Astrocyte of the cerebellum (primary cell): ENCODE measurements at places on chromosomes 12 and 14.

DNA sequence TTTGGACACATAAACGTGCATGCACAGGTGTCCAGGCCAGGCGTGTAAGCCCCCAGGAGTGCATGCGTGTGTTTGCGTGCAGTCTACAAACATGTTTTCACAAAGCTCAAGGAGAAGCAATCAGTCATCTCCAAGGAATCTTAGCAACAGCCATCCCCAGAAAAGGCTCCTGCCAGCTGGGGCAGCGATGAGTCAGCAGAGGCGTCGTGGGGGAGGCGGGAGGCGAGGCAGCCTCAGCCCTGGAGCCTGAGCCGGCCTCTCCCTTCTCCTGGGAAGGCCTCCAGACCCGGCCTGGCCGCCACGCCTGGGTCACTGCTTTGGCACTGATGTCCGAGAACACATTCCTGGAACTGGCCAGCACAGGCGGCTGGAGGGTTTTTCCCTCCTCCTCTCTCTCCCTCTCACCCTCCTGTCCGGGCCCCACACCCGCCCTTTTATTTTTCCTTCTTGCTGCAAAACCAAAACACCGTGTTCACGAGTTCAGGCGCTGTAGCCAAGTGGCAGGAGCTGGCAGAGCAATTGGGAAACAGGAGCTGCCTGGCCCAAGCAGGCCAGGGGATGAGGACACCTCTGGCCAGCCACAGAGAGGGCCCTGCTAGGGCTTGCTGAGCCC, 92.7 kb downstream of the LRRC74A start:
- peak; percentile 92 for DNase-seq

- no peak for DNase-seq
Observed at GRCh38 chr12:38889297-38889815, 16.0 kb downstream of the CPNE8 start.

DNA sequence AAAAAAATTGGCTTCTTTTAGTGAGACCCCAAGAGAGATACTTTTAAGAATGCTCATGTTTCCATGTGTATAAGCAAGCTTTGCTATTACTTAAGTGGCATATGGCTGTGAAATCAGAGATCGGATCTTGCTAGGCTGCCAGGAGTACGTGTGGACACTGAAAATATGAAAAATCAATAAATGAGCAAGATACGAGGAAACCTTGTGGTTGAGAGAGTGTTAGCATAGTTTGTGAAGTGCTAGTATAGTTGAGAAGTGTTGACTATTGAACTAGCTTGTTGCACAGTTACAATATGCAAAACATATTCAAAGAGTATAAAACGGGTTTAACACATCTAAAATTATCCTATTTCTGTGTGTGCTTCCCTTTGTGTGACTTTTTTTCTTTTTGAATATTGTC, 230.9 kb upstream of the NOVA1 start:
- no peak for DNase-seq

DNA sequence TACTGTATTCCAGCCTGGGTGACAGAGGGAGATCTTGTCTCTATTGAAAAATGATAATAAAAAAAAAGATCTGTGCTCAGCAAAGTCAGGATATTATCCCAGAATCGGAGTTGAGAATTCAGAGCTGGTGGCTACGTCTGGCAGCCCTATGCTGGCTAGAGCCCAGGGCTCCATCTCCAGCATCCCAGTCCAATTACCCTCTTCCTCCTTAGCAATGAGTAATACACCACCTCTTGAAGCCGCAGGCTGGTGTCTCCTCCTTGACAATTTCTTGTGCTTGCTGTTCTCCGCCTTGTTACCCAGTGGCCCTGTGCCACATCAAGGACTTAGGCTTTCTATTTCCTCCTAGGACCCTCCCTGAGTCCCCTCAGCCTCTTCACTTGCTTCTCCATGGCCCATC, 38.4 kb upstream of the DDX11 start:
- no peak for DNase-seq

GRCh38 chr14:52833891-52834290, 42.5 kb upstream of the GNPNAT1 start:
- DNase-seq, result no peak

- DNase-seq, result no peak
Observed at GRCh38 chr14:104551851-104552737, 27.5 kb upstream of the C14orf180 start.

- no peak for DNase-seq
Observed at GRCh38 chr12:103241184-103241583, 254.6 kb downstream of the C12orf42 start.
